ENCODE measurements at places on chromosomes 1 and 21. TPM values are rescaled to one million over a fixed set of nuclear protein-coding genes. Genes with fewer than 3 reads are reported as not detected.

DNA sequence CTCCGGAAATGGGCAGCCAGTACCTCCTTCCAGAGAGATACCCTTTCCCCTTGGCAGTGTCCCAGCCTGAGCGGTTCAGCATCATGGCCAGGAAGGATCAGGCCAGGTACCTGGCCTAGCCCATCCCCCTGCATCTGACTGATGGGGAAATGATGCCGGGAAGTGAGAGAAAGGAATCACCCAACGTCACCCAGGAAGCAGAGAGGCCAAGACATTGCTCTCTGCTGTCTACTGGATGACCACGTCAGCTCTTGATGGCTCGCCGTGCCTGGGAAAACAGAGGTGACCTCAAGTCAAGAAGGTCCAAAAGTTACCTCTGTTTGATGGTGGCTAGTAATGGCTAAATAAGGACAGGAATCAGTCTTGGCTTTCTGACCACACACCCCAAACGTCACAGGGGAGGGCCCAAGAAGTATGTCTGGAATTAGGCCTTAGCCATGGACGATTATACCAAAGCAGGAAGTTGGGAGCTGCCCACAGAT, 79.0 kb downstream of the MRPL37 start:
- DNase-seq = no peak

DNA sequence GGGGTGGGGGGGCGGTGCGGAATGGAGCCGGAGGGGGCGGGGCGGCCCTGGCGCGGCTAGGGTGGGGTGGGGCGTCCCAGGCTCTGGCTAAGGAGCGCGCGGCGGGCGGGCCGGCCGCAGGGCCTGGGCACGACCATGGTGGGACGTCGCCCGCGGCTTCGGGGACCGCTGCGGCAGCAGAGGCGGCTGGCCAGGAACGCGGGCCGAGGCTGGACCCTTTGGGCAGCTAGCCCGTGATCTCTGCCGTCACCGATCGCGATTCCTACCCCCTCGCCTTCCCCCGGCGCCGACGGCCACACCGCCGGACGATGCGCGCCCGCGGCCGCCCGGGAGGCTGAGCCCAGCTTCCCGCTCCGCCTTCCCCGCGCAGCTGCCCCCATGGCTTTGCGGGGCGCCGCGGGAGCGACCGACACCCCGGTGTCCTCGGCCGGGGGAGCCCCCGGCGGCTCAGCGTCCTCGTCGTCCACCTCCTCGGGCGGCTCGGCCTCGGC, at the start of gene MAP3K21:
Gene MAP3K21, plus strand, starts transcription at position 74 of the 491 bp plus-strand sequence. Its CDS starts 305 bp downstream, at position 379.
- DNase-seq = no peak

DNA sequence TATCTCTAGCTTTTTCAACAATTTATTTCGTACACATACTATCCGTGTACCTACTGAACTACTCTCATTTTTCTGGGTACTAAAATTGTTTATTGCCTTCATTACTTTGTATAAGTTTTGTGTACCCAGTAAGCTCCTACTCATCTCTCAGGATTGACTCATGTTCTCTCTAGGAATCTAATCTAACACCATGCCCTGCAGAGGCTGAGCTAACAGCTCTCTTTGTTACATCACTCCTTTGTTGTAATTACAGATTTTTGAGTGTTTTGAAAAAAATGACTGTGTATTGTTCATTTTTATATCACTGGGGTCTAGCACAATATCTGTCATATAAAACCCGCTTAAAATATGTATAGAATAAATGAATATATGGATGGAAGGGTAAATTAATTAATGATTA, 167.1 kb downstream of the ATP6V1G3 start:
- no peak for DNase-seq

DNA sequence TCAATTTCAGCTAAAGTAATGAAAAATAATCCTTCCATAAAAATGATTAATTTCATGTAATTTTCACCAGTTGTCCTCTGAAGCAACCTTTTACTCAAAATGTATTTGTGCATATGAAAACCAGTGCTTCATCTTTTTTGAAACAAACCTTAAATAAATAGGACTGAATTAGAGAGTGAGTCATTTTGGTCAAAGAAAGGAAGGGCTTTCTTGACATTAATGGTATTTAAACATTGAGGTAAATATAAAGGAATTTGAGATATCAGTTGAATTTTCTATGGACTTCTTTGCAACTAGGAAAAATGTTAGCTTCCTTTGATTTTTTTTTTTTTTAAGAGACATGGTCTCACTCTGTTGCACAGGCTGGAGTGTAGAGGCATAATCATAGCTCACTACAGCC, 38.7 kb downstream of the SNX7 start:
- DNase-seq = no peak

- DNase-seq = no peak
These were observed 5.3 kb downstream of the DVL1 start for GRCh38 chr1:1343811-1344421.

DNA sequence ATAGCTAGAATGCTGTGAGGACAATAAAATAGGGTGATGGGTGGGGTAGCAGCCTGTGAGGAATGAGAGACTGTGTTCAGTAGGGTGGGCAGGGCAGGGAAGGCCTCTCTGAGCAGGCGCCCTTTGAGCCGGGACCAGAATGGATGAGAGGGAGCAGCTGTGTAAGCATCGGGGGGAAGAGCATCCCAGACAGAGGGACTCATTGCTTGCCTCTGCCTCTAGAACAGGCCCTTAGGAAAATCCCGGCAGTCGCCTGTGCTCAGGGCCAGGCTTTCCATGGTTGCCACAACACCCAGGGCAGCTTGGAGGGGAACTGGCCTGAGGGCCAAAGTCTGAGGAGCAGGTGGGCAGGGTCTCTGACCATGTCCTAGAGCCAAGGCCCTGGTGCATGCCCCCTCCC, 774 bp downstream of the SLC2A7 start:
- DNase-seq = no peak

- DNase-seq = no peak
These were observed 27.8 kb downstream of the HSPG2 start for GRCh38 chr1:21909286-21909759.

DNA sequence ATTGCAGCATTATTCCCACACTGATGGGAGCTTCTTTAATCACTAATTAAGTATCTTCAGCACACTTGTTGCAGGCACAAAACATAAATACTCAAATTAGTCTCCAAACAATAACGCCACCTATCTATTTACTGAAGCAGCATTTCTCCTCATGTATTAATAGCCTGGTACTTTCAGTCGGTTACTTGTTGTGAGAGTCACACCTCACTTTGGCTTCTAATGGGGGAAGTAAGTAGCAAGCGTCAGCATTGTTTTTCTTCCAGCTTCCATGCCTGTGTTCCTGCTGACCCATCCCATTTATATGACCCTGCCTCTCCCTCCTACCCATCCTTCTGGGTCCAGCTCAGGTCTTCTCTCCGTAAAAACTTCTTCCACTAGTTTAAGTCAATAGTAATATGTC, 31.9 kb upstream of the DENND1B start:
- no peak for DNase-seq

GRCh38 chr1:184709418-184709817, 45.2 kb downstream of the EDEM3 start:
- DNase-seq = no peak

DNA sequence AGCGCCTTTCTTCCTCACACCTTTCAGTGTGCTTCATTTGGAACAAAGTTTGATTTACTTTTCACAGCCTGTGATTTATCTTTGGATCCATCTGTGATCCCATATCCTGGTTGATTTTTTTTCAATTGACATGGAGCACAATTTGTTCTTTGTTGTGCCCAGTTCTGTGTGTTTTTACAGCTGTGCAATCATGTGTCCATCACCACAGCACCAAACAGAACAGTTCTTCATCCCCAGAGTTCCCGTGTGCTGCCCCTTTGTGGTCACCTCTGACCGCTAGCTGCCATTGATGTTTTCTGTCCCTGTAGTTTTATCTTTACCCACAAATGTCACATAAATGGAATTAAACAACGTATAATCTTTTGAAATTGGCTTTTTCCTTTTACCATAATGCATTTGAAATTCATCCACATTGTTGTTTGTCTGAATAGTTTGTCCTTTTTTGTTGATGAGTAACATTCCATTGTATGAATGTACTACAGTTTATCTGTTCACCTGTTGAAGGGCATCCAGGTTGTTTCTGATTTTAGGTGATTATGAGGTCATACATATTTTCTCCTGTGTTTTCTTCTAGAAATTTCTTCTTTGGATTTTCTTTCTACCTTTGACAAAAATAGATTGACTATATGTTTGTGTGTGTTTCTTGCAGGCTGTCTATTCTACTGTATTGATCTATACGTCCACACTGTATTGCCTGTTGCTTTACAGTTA, 17.4 kb downstream of the MIGA1 start:
- peak; percentile 31 for DNase-seq

- no peak for DNase-seq
These were observed 865 bp upstream of the AMY2A start for GRCh38 chr1:103616362-103616761.

The METTL13 gene
- 28.7 TPM for total RNA-seq

The CR1L gene
- 1.0 TPM for total RNA-seq

The NTNG1 gene
- total RNA-seq = 1.4 TPM

The ZBTB37 gene
- total RNA-seq = 14.2 TPM
